ENCODE measurements at places on chromosomes 13 and 19. TPM values are rescaled to one million over a fixed set of nuclear protein-coding genes. Genes with fewer than 3 reads are reported as not detected.

Gene PPP2R1A
- 212 TPM for total RNA-seq

Gene GJA3
- total RNA-seq: 0.17 TPM

Gene RAB3A
- total RNA-seq: 10.3 TPM

Gene B3GNT8
- total RNA-seq: 1.9 TPM

Gene BIVM
- total RNA-seq: 12.3 TPM

Gene OR7C1
- 0.51 TPM for total RNA-seq

Gene ZNF433
- total RNA-seq: 29.8 TPM

Gene KLC3
- total RNA-seq: 0.35 TPM

Gene ZNF491
- 5.7 TPM for total RNA-seq

Gene PRX
- 0.88 TPM for total RNA-seq

Gene ZNF90
- not detected for total RNA-seq

Gene ZNF471
- total RNA-seq: 0.18 TPM

Gene ZNF729
- not detected for total RNA-seq

Gene CEACAM20
- not detected for total RNA-seq

Gene SIGLEC14
- total RNA-seq: 0.24 TPM

Gene SERTM1
- total RNA-seq: 0.19 TPM

Gene FGF14
- total RNA-seq: 9.1 TPM

Gene SLC6A16
- 0.30 TPM for total RNA-seq

Gene ZNF575
- total RNA-seq: 0.93 TPM

Gene ZNF208
- total RNA-seq: 0.71 TPM

Gene PTGIR
- 0.51 TPM for total RNA-seq

Gene SCN1B
- 7.0 TPM for total RNA-seq

Gene PINLYP
- total RNA-seq: 9.6 TPM

Gene ZNF415
- 5.4 TPM for total RNA-seq

Gene RNF113B
- not detected for total RNA-seq

Gene TSHZ3
- total RNA-seq: 3.7 TPM

Gene ZNF730
- 7.7 TPM for total RNA-seq

Gene HRC
- total RNA-seq: 47.8 TPM

Gene NCR1
- not detected for total RNA-seq

Gene TNFAIP8L1
- 0.61 TPM for total RNA-seq

Gene URAD
- not detected for total RNA-seq

Gene ACP5
- 0.76 TPM for total RNA-seq

All from motor neuron (in vitro differentiated cells).